Activated CD4-positive, CD25-positive, alpha-beta regulatory T cell (primary cell): ENCODE measurements at places on chromosomes 4 and X.

DNA sequence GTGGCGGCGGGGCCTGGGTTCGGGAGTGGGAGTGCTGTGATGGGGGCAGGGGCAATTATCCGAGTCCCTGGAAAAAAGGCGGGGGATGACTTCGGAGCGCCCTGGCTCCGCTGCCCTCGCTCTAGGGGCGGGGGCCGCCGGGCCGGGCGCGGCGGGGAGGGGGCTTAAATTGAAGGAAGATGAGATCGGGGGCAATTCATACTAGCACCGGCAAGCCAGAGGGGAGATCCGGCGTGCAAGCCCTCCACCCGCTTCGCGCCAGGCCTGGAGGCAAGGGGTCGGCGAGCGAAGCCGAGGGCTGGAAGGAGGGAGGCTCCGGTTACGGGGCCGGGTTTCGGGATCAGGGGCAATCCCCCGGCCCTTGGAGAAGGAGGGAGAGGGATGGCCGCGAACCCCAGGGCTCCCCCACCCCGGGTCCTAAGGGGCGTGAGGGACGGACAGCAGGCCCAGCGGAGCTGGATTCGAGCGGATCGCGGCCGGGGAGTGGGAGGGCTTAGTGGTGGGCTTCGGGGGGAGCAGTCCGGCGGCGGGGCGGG, 1.2 kb downstream of the BCORL1 start:
- DNase-seq, result no peak

DNA sequence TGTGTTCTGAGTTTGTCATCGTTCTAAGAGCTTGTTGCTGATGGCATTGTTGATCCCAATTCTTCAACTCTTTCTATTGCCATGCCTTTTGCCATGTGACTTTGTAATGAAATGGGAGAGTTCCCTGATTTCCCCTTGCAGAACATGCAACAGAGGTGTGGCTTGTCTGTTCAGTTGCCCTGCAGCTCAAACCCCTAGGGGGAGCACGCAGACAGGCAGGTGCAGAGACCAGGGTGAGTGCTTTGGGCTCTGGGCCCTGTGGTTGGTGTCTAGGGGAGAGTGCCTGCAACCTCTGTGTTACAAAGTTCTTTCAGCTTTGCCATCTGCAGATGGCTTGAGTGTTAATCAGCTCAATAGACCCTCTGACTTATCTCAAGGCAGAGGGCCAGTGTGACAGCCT, 332.7 kb downstream of the MID1IP1 start:
- DNase-seq, result no peak

- no peak for DNase-seq
Observed at GRCh38 chrX:39260965-39261364, 459.7 kb downstream of the MID1IP1 start.

- no peak for DNase-seq
Observed at GRCh38 chr4:80249144-80249543, 17.3 kb upstream of the FGF5 start.

DNA sequence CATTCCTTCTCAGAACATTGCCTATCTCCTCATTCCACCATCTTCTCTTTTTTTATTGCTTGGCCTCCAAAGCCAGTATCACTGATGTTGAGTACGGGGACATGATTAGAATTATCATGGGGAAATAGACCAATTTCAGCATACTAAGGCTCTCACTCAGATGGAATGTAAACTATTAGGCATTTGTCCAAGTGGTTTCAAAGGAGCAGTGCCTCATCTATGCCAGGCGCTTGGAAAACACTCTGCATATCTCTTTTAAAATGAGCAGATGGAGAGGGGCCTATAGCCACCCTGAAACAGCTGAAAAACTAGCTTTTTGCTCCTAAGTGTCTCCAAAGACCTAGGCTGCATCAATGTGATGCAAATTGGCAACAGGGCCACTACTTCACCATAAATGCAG, 150.8 kb upstream of the DIPK2B start:
- DNase-seq, result no peak

- DNase-seq, result no peak
Observed at GRCh38 chrX:111339212-111339611, 68.9 kb upstream of the CAPN6 start.

GRCh38 chr4:158519226-158519625, 2.5 kb upstream of the RXFP1 start:
- no peak for DNase-seq
